ENCODE measurements at places on chromosomes 12 and 14.

DNA sequence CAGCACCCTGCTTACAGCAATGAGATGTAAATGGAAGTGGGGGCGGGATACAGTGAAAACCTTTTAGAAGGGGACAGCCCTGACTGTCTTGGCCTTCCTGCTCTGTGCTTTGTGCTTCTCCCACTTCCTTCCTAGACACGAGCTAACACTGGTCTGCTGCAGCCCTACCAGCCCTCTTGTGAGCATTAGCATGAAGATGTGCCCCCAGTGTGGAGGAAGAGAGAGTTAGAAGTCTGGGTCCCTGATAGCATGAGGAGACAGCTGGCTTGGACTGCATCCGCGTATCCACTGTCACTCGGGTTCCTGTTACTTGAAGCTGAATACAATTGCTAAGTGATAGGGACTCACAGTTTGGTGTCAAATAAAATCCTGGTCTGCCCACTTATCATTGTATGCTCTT lies 248.1 kb upstream of the SOX5 start:
- no peak for DNase-seq

- no peak for DNase-seq
Observed at GRCh38 chr12:90959538-90960139, 4.7 kb upstream of the CCER1 start.

GRCh38 chr12:91887957-91888356 lies 257.7 kb downstream of the BTG1 start:
- no peak for DNase-seq

DNA sequence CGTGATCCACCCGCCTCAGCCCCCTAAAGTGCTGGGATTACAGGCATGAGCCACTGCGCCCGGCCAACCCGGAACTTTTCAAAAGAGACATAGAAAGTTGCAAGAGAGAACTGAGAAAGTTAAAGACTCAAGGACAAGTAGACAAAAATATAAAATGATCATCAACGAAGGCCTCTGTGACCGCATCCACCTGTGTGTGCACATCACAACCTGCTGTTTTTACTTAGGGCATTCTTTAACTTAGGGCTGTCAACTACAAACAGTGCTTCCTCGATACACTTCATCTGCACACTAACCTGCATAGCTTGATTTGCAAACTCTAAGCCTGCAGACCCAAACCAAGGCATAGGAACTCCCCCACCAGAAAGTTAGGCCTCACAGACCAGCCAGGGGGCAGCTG lies 14.8 kb downstream of the P2RX2 start:
- no peak for DNase-seq

- DNase-seq = no peak
Observed at GRCh38 chr12:64392221-64392620, 1.7 kb upstream of the C12orf56 start.

DNA sequence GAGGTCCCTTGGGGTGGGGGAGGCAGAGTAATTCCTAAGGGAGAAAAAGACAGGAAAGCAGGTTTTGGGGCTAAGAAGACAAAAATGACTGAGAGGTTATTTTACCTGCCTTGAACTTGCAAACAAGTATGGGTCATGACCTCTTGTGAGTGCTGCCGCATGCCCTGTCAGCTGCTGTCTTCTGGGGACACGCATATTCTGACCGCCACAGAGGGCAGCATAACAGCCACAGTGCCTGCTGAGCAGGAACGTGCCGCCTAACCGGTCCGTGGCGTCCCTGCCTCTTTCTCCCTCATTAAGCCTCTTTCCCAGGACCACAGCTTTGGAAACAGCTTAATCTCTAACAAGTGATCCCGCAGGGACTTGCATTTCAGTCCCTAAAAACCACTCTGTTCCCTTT lies 51.3 kb upstream of the KCNA1 start:
- DNase-seq = no peak

Measured in activated CD4-positive, alpha-beta T cell treated with anti-CD3 and anti-CD28 coated beads, Interleukin-2, amount 50 U/mL, for 1 hour (primary cell).